ENCODE measurements at places on chromosomes 3 and 15. TPM values are rescaled to one million over a fixed set of nuclear protein-coding genes. Genes with fewer than 3 reads are reported as not detected.

Gene STAC
- 12.8 TPM for total RNA-seq

Gene ACTC1
- total RNA-seq: 0.31 TPM

Gene PAQR5
- total RNA-seq: 1.1 TPM

Gene EAF2
- total RNA-seq: 5.3 TPM

Gene TLR9
- under 0.01 TPM for total RNA-seq

Gene GOLGA6A
- total RNA-seq: not detected

Gene RHCG
- 2.7 TPM for total RNA-seq

Gene GOLGA6D
- total RNA-seq: not detected

Gene PLA2G4D
- not detected for total RNA-seq

Gene IGF2BP2
- total RNA-seq: 27.0 TPM

Gene EOMES
- total RNA-seq: 14.5 TPM

Gene KIF7
- 5.1 TPM for total RNA-seq

Gene IRAK2
- 3.7 TPM for total RNA-seq

GRCh38 chr3:114694251-114694650 is 400.4 kb downstream of the TIGIT start:
- DNase-seq: no peak

GRCh38 chr3:111392894-111393398 is 149.1 kb upstream of the CD96 start:
- no peak for DNase-seq

DNA sequence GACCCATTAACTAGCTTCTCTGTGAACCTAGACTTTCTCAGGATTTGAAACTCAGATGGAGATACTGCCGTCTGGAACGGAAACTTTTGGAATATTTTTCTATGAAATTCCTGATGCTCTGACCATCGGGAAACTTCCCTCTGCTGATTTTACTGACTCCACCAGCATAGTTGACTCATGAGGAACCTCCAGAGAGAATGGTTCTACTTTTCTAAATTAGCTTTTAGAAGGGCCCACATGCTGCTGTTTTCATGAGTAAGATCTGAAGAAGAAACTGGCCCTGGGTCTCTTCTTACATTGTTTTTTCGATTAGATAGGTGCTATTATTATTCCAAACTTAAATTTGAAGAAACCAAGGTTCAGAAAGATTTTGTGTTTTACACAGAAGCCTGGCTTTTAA is 326.3 kb upstream of the NR2E3 start:
- no peak for DNase-seq

GRCh38 chr3:175608356-175608755 is 749.2 kb downstream of the NAALADL2 start:
- DNase-seq: no peak

DNA sequence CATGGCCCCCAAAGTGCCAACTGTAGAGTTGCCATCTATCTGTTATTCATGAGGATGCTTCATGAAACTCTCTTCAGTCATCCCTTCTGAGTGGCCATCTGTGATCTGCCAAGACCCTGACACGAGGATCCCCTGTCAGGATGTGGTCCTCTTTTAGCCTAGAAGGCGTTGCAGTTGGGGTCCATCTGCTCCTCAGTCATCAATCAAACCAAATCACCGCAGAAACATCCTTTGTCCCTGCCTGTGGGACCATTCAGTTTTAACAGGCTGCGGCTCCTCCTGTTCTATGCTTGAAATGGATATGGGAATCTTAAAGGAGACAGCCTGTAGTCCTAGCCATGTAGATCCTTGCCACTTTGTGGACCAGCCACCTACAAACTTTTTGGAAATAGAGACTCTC is 5.9 kb upstream of the RPS27L start:
- DNase-seq: no peak

DNA sequence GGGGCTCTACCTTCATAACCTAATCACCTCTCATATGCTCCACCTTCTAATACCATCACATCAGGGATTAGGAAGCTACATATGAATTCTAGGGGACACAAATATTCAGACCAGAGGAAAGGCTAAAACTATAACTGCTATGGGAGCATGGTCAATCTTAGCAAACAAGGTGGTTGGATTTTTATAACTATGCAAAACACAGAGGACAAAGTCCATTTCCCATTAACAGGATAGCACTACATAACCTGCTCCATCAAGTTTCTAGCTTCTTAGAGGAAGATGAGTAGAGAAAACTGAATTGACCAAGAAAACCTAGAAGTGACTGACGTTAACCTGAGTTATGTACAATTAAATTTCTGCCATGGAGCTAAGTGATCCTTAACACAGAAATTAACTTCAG is 398.6 kb downstream of the TBL1XR1 start:
- no peak for DNase-seq

GRCh38 chr3:64536166-64536565 is 151.6 kb downstream of the ADAMTS9 start:
- DNase-seq: no peak

- no peak for DNase-seq
These were observed 16.5 kb upstream of the MUSTN1 start for GRCh38 chr3:52851348-52851747.

DNA sequence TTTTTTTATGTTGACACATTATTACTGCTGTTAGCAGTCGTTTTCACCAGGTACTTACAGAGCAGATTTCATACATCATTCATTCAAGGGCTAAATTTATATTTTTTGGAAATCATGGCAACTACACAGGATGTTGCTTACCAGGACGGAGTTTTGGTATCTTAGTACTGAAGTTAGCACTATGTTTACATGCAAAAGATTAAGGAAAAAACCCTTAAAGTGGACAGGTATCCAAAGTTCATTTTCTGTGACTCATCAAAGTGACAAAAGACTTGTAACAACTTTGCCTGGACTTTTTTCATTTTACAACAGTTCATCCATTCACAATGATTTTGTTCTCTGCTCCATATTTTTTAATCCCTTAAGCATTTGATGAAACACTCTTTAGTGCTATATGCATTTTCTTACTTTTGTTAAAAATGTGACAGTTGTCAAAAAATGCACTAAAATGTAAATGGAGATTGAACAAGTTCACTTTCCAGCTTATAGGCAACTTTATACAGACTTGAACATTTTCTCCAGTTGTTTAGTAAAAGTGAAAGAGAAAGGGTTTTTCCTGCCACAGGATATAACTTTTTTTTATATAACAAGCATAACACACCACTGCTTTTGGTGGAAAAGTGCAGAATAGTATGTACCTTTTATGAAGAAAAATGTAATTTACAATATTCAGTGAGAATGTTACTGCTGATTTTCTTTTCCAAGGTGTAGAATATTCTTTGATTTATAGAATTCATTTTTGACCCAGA is 104.1 kb downstream of the STT3B start:
- no peak for DNase-seq

DNA sequence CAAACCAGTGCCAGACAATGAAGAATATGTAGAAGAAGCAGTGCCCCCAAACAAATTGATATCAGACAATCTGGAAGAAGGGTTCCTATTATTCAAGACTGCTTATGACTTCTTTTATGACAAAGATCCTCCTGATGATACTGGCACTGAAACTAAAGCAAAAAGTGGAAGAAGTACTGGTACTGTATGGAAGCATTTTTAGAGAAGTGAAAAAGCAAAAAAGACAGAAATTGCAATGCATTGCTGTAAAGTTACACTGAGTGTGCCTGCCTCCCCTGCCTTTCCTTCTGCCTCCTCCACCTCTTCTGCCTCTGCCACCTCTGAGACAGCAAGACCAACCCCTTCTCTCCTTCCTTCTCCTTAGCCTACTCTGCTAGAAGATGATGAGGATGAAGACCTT is 167.6 kb downstream of the PLCL2 start:
- no peak for DNase-seq

DNA sequence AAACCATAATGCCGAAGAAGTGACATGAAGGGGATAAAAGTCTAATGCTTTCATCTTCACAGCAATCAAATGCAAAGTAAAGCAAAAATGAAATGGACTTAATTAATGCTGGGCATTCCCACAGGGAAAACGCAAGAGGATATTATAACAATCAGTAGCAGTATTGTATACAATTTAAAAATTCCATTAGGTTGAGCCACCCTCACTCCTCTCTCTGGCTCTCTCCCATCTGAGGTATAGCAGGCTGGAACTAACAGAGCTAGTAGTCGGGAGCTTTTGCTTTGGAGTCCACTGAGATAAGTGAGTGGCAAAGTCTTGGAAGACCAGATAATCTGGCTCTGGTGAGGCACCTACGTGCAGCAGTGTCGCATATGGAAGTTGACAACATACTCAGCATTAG is 33.9 kb downstream of the DET1 start:
- DNase-seq: no peak

DNA sequence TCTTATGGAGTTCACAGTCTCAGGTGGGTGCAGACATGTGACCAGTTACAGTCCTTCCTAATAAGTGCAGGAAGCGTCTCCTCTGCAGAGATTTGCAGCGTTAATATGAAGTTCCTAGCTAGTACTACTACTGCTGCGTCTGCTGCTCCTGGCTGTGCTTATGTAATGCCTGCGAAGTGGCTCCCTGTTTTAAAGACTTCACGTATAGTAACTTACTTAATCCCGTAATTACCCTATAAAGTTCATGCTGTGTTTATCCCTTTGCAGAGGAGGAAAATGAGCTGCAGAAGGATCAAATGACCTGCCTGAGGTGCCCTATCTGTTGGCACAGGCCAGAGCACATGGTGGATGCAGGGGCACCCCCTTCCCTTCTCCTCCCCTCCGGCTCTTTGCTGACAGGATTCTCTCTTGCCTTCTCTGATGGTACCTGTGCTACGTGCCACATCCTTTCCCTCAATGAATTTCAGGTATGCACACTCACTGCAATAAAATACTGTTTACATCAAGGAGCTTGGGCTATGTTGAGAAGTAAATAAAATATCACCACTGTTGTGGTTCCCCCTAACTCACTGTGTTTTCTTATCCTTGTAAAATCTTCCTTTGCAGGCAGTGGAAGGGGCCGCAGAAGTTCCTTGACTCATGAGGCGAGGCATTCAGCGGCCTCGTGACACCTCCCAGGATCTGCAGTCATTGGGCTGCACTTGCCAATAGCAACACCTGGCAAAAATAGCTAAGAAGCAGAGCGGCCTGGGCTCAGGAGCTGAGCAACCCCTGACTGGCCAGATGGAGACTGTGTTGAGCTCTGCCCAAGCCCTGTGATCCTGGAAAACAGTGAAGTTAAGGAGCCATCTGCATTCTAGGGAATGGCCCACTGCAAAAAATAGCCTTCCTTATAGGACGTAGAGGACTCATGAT is 188.9 kb upstream of the ATP10A start:
- DNase-seq: no peak

GRCh38 chr3:59680919-59681318 is 631.1 kb upstream of the CFAP20DC start:
- DNase-seq: no peak

DNA sequence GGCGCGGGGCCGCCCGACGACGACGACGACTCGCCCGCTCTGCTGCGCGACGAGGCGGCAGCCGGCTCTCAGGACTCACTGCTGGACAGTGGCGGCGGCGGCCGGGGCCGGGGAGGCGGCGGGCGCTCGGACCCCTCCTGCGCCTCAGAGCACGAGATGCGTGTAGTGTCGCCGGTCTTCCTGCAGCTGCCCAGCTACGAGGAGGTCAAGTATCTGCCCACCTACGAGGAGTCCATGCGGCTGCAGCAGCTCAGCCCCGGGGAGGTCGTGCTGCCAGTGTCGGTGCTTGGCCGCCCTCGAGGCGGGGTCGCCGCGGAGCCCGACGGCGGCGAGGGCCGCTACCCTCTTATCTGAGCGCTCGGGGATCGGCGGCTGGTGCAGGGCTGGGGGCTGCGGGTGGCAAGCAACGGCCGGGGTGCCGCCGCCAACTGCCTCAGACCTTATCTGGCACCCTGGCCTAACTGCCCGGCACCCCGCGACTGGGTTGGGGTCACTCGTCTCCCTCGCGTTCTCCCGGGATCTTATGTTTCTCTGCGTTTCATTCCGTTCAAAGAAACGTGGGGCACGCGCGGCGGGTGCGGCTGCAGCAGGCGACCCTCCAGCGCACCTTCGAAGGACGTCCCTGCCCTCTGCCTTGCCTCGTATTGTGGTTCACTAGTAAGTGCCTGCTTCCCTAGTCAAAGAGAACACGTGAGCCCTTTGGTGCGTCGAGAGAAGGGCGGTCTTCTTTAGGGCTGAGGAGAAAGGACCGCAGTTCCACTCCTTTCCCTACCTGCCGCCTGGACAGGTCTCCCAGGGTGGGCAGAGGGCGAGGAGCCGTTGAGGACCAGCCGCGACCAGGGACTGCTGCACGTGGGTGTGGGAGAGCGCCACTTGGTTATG is 1.0 kb downstream of the C3orf80 start:
- DNase-seq: no peak

GRCh38 chr15:76968306-76968705 is 26.6 kb upstream of the PSTPIP1 start:
- DNase-seq: no peak

- no peak for DNase-seq
These were observed 604.8 kb downstream of the UNC13C start for GRCh38 chr15:54582863-54583643.

- DNase-seq: no peak
These were observed 2.6 kb downstream of the ATP8B4 start for GRCh38 chr15:50116477-50116876.

DNA sequence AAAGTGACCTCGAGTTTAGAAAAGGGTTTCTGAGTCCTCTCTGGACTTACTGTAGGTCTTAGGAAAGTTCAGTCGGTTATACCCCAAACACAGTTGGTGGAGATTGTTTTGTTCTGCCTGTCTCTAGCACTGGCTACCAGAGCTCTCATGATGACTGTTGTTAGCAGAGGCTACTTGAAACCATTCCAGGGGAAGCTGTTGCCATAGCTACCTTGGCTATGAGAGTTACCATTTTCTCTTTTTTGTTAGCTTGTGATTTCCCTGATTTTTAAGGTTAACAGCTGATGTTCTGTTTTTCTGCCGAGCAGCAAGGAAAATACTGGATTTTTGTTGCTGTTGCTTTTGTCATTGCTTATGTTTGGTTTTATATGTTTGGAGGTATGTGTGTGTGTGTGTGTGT is 26.7 kb downstream of the ABHD2 start:
- no peak for DNase-seq

All from occipital lobe (tissue), 3 donors.